ENCODE measurements at places on chromosomes 11 and 22.

- peak; percentile 33 for DNase-seq
Observed at GRCh38 chr11:28245131-28245530, 136.9 kb downstream of the METTL15 start.

GRCh38 chr11:44747316-44747715, 20.6 kb downstream of the TSPAN18 start:
- DNase-seq: no peak

GRCh38 chr11:86193297-86194095, 51.1 kb upstream of the EED start:
- DNase-seq: peak; percentile 90

DNA sequence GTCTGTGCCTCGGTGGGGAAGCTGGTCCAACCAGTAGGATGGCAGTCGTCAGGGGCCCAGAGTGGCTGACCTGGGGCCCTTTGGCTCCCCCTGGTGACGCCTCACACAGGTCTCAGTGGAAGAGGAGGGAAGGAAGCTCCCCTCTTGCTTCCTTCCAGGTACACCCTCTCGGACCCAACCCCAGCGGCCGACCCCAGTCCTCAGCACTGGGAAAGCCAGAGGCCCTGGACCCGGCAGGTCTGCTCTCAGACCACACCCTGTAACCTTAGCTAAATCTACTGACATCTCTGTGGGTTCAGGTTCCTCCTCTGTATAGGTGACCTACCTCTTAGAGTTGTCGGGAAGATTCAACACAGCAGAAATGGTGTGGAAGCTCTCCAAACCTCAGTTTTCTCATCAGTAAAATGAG, 3.4 kb upstream of the SCUBE1 start:
- peak; percentile 33 for DNase-seq

DNA sequence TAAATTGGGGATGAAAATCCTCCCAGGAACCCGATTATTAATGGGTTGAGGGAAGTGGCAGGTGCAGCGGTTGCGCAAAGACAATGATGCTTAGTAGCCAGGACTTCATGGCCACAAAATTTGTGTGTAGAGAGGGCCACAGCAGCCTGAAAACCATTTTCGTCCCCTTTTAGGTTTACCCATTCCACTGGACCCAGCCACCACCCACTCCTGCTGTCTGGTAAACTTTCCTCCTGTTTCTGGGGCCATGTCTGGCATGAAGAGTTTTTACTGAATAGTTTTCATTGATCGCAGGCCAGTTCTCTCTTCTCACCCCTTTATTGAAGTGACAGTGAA, 69.5 kb upstream of the SYT13 start:
- DNase-seq: no peak

GRCh38 chr11:97687111-97687510, 1297.3 kb downstream of the JRKL start:
- no peak for DNase-seq

GRCh38 chr11:127919206-127920000, 668.0 kb downstream of the ETS1 start:
- peak; percentile 67 for DNase-seq

DNA sequence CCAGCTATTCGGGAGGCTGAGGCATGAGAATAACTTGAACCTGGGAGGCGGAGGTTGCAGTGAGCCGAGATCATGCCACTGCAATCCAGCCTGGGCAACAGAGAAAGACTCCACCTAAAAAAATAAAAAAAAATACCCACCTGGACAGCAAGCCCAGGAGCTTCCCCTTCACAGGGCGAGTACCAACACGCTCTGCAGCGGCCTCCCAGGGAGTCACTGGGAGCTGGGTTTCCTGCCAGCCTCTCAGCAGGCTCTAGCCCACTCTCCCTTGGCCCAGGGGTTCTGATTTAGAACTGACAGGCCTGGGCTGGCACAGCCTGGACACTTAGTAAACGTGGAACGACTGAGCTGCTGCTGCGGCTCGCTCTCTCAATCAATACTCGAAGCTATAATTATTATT, 2.0 kb upstream of the CABP7 start:
- no peak for DNase-seq

DNA sequence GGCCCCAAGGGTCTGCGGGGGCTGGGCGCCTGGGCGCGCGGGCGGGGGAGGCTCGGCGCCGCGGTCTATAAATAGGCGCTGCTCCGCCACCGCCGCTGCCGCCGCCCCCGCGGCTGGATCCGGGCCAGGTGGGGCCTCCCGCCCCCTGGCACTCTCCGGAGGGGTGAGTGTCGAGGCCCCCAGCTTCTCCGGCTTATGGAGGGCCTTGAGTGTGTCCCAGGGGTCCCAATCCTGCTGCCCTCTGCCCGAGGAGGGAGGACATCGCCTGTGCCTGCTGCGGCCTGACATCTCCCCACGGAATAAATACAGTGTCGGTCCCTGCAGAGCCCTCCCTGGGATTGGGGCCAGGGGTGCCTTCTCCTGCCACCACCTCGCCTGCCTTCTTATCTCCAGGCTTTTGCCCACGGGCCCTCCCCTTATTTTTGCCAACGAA, 4.3 kb upstream of the GP1BB start:
- DNase-seq: no peak

GRCh38 chr11:44630511-44631210, 65.2 kb downstream of the CD82 start:
- DNase-seq: no peak

- no peak for DNase-seq
Observed at GRCh38 chr11:8251616-8252295, 11.9 kb downstream of the LMO1 start.

- DNase-seq: no peak
Observed at GRCh38 chr11:76159983-76160661, 46.2 kb downstream of the WNT11 start.

- no peak for DNase-seq
Observed at GRCh38 chr11:13826505-13827278, 135.8 kb upstream of the SPON1 start.

DNA sequence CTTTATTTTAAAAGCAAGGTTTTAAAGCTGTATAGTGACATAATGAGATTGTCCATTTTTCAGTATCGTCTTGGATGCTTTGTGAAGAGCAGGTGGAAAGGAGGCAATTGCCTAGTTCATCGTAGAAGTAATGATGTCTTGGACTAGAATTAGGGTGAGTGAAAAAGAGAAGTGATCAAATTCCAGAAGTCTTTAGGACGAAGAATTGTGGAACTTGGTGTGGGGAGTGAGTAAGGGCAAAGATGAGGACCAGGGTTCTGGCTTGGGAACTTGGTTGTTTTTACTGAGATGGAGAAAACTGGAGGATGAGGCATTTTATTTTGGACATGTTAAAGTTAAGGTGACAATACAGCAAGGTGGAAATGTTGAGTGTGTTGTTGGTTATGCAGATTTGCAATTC, 1.2 kb downstream of the ILK start:
- no peak for DNase-seq

DNA sequence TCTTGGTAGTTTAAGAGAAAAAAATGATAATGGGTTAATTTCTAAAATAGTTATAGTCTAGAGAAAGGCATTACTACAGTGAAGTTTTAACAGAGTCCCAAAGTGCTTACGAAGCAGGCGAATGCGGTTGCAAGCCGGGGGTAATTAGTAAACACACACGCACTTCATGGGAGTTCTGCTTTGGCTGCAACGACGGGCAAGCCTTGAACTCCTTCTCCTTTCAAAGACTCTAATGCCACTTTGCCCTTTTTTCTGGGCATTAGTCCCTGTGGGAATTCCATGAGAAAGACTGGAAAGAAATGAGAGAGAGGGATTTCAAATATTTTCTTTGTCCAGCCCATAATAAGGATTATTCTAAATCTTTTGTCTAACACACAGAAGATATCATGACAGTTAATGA, 66.1 kb downstream of the TENM4 start:
- no peak for DNase-seq

DNA sequence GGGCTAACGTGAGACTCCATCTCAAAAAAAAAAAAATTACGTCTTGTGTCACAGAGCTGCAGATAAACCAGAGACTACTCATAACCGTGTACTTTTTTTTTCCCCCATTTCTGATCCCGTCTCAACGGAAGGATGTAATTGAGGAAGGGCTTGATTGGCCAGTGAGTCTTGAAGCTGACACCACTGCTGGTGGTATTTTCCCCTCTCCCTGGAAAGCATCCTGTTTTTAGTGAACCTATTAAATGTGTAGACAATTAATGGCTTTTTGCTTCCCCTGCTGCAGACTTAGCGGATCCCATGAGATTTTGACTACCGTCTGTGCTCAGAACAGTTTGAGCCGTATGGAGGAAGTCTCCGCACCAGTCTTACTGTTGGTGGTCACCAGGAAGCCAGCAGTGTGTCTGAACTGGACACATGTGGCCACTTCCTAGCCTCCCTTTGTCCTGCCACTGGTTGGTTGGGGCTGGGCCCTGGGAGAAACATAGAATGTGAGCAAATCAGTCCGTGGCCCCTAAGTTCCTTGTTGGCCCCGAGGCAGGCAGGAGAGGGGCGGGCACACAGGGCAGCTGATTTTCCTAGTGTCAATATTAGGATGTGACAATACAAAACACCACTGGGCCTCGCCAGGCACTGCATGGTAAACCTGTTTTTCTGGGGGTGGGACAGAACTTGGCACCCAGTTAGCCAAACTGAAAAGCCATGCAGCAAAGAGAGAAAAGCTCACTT, 3.1 kb downstream of the BIK start:
- DNase-seq: no peak

GRCh38 chr22:43176090-43176489, 10.8 kb downstream of the TTLL12 start:
- no peak for DNase-seq

GRCh38 chr11:80505771-80506170, 1064.9 kb upstream of the TENM4 start:
- DNase-seq: no peak

GRCh38 chr11:95435628-95436353, 204.8 kb upstream of the SESN3 start:
- no peak for DNase-seq

DNA sequence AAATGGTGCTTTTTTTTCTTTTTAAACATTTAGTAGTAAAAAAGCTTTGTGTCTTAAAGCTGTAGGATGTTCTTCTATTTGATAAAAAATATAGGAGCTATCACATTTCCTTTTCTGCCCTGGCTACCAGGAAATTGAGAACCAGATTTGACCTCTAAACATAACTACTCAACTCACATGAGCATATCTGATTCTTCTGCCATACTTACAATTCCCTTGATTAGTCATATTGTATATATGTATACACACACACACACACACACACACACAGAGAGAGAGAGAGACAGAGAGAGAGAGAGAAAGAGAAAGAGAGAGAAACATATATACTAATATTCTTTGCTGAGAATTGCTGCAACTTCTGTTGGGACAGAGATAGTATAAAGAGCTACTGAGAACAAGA, 23.0 kb upstream of the GDPD4 start:
- DNase-seq: no peak

DNA sequence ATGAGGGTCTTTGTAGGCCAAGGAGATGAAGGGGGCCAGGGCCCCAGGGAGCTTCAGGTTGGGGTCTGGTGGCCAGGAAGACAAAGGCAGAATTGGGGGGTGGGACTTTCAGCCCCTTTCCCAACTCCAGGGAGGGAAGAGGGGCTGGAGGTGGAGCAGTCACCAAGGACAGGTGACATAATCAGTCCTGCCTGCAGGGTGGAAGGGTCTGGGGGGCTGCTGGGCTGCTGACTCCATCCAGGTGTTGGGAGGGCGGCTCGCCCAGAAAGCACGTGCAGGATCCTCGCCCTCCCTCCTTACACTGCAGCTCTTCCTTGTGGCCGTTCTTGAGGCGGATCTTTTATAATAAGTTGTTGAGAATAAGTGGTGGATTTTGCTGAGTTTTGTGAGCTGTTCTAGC, 1491.1 kb downstream of the TBC1D22A start:
- DNase-seq: no peak

- peak; percentile 78 for DNase-seq
Observed at GRCh38 chr22:25120093-25120561, 79.5 kb upstream of the CRYBB3 start.

- peak; percentile 40 for DNase-seq
Observed at GRCh38 chr11:103110391-103110790, 1.2 kb downstream of the DYNC2H1 start.

- DNase-seq: no peak
Observed at GRCh38 chr11:3232956-3233355, 739 bp upstream of the MRGPRE start.

GRCh38 chr11:118406599-118407166, 5.3 kb downstream of the ATP5MG start:
- peak; percentile 62 for DNase-seq

DNA sequence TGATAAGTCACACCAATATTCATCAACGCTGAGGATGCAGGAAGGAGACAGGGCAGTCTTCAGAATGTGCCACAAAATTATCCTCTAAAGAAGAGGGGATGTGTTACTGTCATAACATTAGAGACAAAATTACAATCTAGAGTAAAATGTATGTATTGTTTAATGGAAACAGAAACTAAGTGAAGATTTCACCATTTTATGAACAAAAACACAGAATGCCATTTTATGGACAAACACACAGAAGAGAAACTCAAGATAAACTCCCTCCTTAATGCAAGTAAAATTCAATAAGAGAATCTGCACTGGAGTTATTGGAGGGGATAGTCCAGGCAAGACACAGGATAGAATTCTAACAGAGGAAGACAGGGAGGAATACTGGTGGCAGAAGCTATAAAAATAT, 62.8 kb downstream of the LARGE2 start:
- no peak for DNase-seq

DNA sequence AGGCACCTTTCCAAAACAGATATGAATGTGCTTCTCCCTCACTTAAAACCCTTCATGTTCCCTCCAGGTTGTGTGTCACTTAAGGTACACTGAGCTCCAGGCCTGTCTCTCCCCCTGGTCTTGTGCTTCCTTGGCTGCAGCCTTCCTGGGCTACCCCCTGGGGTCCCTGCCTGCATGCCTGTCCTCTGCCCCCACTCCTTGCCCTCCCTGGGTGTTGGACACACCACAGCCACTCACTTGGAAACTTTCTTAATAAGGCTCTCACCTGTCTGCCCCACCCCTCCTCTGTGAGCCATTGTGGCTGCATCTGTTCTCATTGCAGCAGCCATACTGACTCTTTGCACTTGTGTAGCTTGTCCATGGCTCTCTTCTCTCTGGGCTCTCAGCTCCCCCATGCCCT, 60.6 kb downstream of the CABIN1 start:
- peak; percentile 60 for DNase-seq

GRCh38 chr22:35821654-35822053, 104.0 kb downstream of the APOL5 start:
- DNase-seq: no peak

DNA sequence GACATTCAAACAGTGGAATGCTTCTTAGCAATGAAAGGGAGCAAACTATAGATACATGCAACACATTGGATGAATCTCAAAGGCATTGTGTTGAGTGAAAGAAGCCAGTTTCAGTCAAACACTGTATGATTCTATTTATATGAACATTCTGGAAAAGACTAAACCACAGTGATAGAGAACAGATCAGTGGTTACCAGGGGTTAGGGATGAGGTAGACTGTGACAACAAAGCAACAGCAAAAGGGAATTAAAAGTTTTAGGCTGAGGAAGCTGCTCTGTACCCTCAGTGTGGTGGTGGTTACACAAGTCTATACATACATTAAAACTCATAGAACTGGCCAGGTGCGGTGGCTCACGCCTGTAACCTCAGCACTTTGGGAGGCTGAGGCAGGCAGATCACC, 23.0 kb downstream of the FDX1 start:
- no peak for DNase-seq

GRCh38 chr11:46916286-46917108, 1.9 kb downstream of the LRP4 start:
- peak; percentile 83 for DNase-seq

All from myocyte (in vitro differentiated cells).